ENCODE measurements at places on chromosomes 2 and 18.

- peak; percentile 51 for DNase-seq
Measured at GRCh38 chr2:216388046-216388884, 16.0 kb upstream of the MARCHF4 start.

DNA sequence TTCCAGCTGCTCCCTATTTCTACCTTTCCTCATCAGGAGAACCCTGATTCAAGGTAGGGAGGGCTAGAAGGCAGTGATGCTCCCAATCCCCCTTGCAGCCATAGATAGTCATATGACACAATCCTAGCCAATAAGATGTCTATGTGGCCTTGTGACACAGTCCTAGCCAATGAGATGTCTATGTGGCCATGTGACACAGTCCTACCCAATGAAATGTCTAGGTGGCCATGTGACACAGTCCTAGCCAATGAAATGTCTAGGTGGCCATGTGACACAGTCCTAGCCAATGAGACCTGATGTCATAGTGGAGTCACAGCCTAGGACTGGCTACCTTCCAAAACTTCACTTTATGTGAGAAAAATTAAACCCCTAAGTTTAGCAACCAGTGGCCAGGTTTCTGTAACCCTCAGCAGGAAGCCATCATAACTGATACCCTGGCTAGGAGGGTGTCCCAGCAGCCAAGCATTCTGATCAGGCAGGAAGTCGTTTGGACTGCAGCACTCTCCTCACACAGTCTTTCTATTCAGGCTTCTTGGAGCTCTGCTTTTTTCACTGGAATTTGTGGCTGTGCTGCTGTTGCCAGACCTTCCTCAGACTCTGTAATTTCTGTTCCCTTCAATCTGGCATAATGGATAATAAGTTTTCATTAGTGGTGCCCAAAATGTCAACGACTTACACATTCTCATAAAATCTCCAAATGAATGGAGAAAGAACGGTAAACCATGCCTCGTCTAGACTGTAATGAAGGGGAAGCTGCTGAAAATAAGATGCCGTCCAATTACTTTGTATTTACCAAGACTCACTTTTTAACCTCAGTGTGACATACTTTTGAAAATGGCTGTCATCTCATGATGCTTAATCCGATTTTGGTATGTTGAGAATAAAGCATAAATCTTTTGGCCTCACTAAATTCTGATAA is 165.0 kb upstream of the NCKAP5 start:
- DNase-seq = no peak

- no peak for DNase-seq
Measured at GRCh38 chr2:158315803-158316414, 140.6 kb downstream of the CCDC148 start.

- no peak for DNase-seq
Measured at GRCh38 chr2:75290600-75291150, 91.4 kb upstream of the TACR1 start.

DNA sequence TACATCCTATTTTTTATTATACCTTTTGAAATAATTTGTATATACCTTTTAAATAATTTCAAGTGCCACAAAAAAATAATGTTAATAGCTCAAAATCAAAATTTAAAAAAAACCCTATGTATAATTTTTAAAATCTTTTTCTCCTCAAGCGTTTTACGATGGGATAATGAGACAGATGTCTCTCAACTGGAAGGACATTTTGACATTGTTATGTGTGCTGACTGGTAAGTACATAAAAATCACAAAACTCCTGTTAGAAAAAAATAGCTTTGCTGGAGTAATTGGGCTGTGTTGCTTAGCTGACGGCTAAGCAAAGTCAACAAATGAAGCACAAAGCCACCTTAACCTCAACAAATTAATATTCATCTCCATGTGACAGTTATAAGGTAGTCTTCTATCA is 198.0 kb upstream of the SIX3 start:
- DNase-seq = no peak

- no peak for DNase-seq
Measured at GRCh38 chr2:111238296-111238695, 117.6 kb downstream of the BCL2L11 start.

GRCh38 chr2:71595569-71595968 is 142.2 kb downstream of the DYSF start:
- DNase-seq = no peak

GRCh38 chr18:75276818-75277609 is 66.4 kb downstream of the TSHZ1 start:
- DNase-seq = no peak

- DNase-seq = no peak
Measured at GRCh38 chr2:47299555-47299954, 103.4 kb upstream of the MSH2 start.

GRCh38 chr2:187435078-187435477 is 13.0 kb downstream of the CALCRL start:
- DNase-seq = no peak

DNA sequence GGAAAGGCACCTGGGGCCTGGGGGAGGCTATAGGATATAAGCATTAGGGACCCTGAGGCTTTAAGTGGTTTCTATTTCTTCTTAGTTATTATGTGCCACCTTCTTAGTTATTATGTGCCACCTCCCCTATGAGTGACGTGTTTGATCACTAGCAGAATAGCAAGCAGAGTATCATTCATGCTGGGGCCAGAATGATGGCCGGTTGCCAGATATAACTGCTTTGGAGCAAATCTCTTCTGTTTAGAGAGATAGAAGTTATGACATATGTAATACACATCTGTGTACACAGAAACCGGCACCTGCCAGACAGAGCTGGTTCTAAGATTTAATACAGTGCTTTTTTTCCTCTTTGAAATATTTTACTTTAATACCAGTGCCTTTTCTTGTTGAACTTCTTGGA is 29.4 kb downstream of the LIPG start:
- DNase-seq = no peak

GRCh38 chr2:82527124-82527523 is 1932.0 kb downstream of the SUCLG1 start:
- no peak for DNase-seq

- no peak for DNase-seq
Measured at GRCh38 chr18:36296650-36297416, 680 bp upstream of the FHOD3 start.

GRCh38 chr18:34386803-34387202 is 162.1 kb upstream of the NOL4 start:
- no peak for DNase-seq

DNA sequence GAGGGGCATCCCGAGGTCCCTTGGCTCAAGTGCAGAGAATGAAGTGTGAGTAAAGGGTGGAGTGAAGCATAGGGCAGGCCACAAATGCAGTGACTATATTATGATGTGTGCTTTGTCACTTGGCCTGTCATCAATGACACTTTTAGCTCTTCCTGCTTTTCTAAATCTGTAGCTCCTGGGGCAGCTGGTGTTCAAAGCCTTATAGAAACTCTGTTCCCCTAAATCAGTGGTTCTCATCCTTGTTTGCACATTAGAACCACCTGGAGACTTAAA is 135.6 kb upstream of the LGALSL start:
- no peak for DNase-seq
